Colonic mucosa (tissue), 4 donors: ENCODE measurements at places on chromosomes 2 and 18. TPM values are rescaled to one million over a fixed set of nuclear protein-coding genes. Genes with fewer than 3 reads are reported as not detected.

DNA sequence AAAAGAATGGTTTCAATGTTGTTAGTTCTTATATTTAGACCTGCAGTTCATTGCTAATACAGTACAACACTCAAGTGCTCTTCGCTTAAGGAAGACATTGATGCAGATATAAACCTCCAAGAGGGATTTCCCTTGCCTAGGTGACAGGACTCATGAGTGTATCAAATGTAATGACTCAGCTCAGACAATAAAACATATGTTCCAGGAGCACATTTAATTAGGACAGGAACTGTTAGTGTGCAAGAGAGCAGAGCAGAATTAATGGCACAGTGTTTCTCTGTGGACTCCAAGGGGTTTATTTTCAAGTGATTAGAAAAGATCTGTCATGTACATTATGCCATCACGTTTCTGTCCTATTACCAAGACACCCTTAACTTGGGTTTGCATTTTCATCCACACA lies 375.0 kb downstream of the LRRTM4 start:
- H3K4me3 ChIP-seq, result no peak overlapping the region
- H3K36me3 ChIP-seq, result no peaks in the 10 kb centered on the region
- H3K27me3 ChIP-seq, result no peaks in the 10 kb centered on the region
- H3K4me1 ChIP-seq, result no peaks in the 10 kb centered on the region

DNA sequence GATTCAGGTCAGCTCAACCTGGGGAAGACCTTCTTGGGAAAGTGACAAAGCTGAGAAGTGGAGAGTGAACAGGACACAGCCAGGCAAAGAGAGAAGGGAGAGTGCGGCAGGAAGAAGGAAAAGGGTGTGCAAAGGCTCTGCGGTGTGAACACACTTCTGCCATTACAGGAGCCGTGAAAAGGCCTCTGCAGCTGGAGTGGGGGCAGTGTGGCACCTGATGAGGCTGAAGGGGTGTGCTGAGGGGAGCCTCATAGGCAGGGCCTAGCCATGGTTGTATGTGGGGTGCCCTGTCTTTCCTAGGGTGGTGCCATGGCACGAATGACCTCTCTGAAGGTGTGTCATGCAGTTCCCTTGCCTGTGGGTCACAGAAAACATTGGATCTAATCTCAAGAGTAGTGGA lies 347.6 kb downstream of the CYRIA start:
- no peak overlapping the region for H3K27ac ChIP-seq
- no peaks in the 10 kb centered on the region for H3K36me3 ChIP-seq
- H3K4me3 ChIP-seq, result no peak overlapping the region
- DNase-seq, result no peak
- no peaks in the 10 kb centered on the region for H3K27me3 ChIP-seq

- peak overlapping the region; percentile 88 for H3K27ac ChIP-seq
- peak overlapping the region; percentile 63 for H3K4me3 ChIP-seq
- peaks cover 7% of the 10 kb centered on the region for H3K4me1 ChIP-seq
- DNase-seq, result no peak
- H3K36me3 ChIP-seq, result peaks cover 23% of the 10 kb centered on the region
Measured at GRCh38 chr2:219228911-219229304, 528 bp downstream of the ATG9A start.

DNA sequence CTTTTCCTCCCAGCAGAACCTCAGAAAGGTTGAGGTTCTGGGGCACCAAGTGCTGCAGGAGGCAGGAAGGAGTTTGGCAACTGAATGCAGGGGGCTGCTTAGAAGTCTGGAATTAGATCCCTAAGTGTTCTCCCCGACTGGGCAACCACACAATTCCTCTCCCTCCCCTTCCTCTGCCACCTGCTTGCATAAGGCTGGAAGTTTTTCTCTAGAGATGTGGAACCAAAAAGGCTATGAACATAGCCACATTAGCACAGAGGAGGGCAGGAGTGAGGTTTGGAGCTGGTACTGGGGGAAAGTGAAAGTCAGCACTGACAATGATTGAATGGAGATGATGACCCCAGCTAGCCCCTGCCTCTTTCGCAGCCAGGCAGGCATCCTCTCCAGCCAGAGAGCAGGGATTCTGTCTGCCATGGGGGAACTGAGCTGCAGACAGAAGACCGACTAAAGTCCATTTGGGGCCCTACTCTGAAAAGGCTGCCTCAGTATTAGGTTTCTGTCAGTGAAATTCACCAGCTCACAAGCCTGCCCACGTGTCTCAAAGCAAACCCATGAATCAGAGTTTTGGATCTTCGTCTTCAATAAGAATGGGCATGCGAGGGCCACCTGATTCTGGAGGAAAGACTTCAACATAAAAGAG lies 87.9 kb upstream of the ITGA6 start:
- peak; percentile 36 for DNase-seq
- no peak overlapping the region for H3K4me3 ChIP-seq
- no peaks in the 10 kb centered on the region for H3K36me3 ChIP-seq
- H3K27ac ChIP-seq, result peak overlapping the region; percentile 77
- H3K27me3 ChIP-seq, result no peaks in the 10 kb centered on the region
- H3K4me1 ChIP-seq, result peaks cover 5% of the 10 kb centered on the region

- H3K36me3 ChIP-seq, result no peaks in the 10 kb centered on the region
- no peak for DNase-seq
- H3K27me3 ChIP-seq, result no peaks in the 10 kb centered on the region
- H3K4me1 ChIP-seq, result no peaks in the 10 kb centered on the region
Measured at GRCh38 chr18:78953566-78953965, 26.1 kb upstream of the SALL3 start.

- H3K27me3 ChIP-seq, result no peaks in the 10 kb centered on the region
- H3K36me3 ChIP-seq, result no peaks in the 10 kb centered on the region
- H3K4me3 ChIP-seq, result no peak overlapping the region
Measured at GRCh38 chr2:215736653-215737290, 276.6 kb downstream of the MREG start.

DNA sequence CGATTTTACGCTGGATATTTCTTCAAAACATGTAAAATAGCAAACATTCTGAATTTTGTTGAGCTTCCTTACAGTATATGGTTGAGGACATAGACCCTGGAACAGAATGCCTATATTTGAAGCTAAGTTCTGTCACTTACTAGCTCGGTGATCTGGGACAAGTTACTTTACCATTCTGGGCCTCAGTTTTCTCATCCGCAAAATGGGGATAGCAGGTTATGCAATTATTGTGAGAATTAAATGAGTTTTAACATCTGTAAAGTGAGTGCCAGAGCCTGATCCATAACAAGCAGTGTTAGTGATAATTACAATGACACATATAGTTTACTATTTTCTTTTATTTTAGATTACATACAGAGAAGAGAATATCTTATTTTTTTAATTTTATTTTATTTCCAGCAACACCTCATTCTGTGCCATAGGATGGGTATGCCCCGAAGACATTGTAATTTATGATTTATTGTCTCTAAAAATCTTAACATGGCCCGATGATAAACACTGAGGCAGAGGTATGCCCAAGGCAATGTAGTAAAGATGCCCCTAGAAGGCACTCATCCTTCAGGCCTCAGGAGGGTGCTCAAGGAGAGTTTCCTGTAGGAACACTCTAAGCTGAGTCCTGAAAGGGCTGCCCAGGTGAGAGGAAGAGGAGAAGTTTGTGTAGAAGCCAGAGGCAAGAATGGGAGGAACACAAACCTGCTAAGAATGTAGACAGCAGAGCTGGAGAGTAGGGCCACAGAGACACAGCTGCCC lies 250.9 kb downstream of the BCL11A start:
- H3K27ac ChIP-seq, result no peak overlapping the region
- H3K27me3 ChIP-seq, result no peaks in the 10 kb centered on the region
- H3K36me3 ChIP-seq, result no peaks in the 10 kb centered on the region
- no peaks in the 10 kb centered on the region for H3K4me1 ChIP-seq

DNA sequence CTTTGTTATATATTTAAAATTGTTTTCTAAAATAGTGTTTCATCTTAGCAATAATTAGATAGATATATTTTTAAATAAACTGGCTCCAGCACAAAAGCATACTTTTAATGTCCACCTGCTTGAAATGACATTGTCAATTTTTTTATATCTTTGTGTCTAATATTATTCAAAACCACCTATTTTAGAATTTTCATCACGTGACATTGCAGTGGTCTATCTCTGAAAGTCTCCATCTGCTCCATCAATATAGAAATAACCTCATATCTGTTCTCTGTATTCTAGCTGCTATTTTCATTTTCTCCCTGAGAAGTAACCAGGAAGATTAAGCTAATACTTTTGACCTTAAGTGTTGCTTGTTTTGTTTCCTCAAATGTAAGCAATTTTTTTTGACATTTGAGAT lies 248.0 kb upstream of the CNTNAP5 start:
- H3K4me3 ChIP-seq, result no peak overlapping the region
- H3K36me3 ChIP-seq, result no peaks in the 10 kb centered on the region
- H3K27me3 ChIP-seq, result no peaks in the 10 kb centered on the region

PPP1R1C gene
- total RNA-seq, result not detected

DNA sequence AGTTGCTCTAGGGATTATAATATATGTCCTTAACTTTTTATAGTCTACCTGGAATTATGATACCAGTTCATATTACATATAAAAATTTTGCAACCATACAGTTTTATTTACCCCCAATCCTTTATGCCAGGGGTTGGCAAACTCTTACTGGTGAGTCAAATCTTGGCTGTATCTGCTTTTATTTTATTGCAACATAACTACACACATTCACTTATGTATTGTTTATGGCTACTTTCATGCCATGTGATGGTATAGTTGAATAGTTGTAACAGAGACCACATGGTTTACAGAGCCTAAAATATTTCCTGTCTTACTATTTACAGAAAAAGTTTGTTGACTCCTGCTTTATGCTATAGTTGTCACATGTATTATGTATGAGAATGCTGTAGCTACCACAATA lies 25.8 kb upstream of the DLX2 start:
- no peak overlapping the region for H3K27ac ChIP-seq
- H3K4me1 ChIP-seq, result no peaks in the 10 kb centered on the region
- H3K27me3 ChIP-seq, result no peaks in the 10 kb centered on the region
- no peaks in the 10 kb centered on the region for H3K36me3 ChIP-seq
- no peak overlapping the region for H3K4me3 ChIP-seq

DNA sequence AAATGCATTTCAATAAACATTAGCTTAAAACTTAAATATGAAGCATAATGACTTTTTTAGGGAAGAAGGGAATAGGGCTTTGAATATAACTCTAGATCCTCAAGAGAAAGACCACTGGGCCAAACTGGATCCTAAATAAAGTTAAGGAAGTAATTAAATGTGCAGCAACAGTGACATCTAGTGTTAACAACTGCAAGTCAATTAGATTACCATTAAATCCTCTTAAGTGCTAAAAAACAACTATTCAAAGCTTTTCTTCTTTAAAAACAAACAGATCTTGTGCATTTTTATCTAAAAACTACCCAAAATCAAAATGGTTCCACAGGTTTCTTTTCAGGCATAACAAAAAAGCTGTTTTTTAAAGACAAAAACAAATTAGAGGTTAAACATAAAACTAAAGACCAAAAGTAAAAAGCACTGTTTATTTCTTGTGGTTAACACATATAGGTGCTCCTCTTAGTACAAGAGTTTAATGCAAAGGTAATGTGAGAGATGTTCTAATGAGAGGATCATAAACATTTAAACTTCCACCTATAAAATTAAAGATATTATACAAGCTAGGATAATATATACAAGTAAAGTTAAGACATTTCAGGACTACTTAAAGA lies 111.4 kb downstream of the THADA start:
- H3K27me3 ChIP-seq, result no peaks in the 10 kb centered on the region
- H3K27ac ChIP-seq, result no peak overlapping the region
- H3K4me1 ChIP-seq, result no peaks in the 10 kb centered on the region
- no peak overlapping the region for H3K4me3 ChIP-seq

ST6GAL2 gene
- 1.7 TPM for total RNA-seq

TWIST2 gene
- total RNA-seq, result 2.7 TPM

RNASEH1 gene
- 18.8 TPM for total RNA-seq

COL4A4 gene
- total RNA-seq, result 0.40 TPM

DNA sequence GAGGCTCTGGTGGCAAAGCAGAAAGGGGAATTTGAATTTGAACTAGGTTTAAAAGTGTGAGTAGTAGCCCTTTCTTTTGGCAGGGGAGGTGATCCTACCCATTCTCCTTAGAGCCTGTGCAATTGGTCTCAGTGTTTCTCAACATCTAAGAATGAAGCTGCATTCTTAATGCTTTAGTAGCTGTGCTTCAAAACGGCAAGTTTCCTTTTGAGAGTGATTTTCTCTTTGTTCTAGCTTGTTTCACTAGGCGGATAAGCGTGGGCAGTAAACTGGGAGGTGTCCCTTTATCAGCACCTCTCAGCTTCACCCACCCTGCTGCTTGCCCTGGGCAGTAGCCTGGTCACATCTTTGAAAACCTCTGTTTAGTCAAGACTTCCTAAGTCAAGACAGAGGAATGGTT lies 6.7 kb downstream of the CRIM1 start:
- no peak overlapping the region for H3K27ac ChIP-seq
- H3K4me3 ChIP-seq, result no peak overlapping the region
- H3K4me1 ChIP-seq, result peaks cover 8% of the 10 kb centered on the region
- no peaks in the 10 kb centered on the region for H3K27me3 ChIP-seq
